ENCODE measurements at places on chromosomes 1 and 21.

- no peak for DNase-seq
Observed at GRCh38 chr1:187509091-187509490, 680.3 kb downstream of the PLA2G4A start.

DNA sequence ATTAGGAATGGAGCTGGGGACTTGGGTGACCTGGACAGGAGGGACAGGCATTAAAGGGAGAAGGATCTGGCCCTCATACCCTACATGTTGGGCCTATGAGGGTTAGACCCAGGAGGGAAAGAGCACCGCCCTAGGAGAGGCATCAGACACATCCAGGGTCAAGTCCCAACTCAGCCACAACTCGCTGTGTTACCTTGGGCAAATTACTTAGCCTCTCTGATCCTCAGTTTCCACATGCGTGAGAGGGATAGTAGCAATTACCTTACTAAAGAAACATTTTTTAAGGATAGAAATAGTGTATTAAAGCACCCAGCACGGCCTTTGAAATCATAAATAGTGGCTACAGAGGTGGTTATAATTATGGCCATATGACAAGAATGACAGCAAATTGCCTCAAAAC, 20.1 kb upstream of the SELENON start:
- DNase-seq, result no peak

DNA sequence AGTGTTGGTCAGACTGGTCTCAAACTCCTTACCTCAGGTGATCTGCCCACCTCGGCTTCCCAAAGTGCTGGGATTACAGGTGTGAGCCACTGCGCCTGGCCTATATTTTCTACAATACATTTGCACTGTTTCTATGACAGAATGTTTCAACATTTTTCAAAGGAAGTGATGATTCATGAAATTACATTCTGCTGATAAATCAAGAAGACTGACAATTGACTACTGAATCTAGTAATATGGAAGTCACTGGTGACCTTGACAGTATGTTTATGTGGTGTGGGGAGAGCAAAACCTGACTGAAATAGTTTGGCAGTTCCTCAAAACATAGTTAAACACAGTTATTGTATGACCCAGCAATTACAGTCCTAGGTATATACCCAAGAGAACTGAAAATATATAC, 18.1 kb downstream of the LRIF1 start:
- DNase-seq, result no peak

DNA sequence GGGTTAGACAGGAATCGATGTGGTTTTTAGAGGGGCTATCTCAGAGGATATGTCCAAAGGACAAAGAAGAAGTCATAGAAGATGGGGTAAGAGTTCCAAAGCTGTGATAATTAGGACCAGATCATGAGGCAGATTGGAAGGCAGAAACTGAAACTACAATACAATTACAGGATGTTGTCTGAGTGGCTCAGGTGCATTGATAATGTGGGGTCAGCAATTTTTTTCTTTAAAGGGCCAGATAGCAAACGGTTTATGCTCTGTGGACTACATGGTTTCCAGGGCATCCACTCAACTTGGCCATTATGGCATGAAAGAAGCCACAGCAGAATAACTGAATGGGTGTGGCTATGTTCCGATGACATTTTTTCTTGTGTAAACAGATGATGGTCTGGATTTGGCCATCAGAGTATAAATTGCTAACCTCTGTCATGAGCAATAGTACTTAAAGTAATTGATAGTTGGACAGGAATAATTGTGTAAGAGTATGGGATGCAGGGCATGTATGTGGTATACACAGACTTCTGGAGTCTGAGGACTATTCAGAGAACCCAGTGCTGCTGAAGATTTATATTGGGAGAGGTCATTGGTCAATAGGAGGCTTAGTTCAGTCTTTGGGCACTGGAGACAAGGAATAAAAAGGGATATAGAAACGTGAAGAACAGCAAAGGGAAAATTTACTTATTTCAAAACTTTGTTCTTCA, 198.4 kb upstream of the ADGRL4 start:
- no peak for DNase-seq

DNA sequence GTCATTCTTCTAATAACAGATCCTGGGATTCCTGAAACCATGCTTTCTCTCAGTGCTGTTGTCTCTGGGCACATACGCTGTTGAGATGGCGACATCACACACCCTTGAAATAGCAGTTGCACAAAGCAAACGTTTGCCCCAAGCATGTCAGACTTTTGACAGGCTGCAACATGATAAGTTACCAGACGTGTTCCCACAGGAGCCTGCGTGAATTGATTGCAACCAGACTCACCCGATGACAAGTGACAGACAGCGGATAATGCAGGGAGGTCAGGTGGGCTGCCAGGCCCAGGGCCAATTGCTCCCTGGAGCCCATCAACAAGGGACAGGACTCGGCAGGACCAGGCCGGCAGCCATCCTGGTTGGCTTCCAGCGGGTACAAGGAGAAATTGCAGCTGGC, 310.9 kb downstream of the SIPA1L2 start:
- DNase-seq, result no peak

DNA sequence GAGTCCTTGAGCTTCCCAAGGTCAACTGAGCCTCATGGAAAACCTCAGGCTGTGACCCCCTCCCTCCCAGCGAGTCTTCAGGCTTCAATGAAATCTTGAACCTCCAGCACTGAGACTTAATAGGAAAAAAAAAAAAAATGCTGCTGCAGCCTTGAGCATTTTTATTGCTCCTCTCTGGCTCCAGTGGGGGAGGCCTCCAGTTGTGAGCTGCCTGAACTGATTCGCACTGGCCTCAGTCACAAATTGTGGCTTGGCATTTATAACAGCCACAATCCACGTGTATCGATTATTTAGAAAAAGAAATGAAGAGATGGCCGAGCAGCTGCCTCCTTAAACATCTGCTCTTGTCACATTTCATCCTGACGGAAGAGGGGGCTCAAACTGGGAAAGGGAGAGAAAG, 173.0 kb downstream of the PRDM2 start:
- no peak for DNase-seq

DNA sequence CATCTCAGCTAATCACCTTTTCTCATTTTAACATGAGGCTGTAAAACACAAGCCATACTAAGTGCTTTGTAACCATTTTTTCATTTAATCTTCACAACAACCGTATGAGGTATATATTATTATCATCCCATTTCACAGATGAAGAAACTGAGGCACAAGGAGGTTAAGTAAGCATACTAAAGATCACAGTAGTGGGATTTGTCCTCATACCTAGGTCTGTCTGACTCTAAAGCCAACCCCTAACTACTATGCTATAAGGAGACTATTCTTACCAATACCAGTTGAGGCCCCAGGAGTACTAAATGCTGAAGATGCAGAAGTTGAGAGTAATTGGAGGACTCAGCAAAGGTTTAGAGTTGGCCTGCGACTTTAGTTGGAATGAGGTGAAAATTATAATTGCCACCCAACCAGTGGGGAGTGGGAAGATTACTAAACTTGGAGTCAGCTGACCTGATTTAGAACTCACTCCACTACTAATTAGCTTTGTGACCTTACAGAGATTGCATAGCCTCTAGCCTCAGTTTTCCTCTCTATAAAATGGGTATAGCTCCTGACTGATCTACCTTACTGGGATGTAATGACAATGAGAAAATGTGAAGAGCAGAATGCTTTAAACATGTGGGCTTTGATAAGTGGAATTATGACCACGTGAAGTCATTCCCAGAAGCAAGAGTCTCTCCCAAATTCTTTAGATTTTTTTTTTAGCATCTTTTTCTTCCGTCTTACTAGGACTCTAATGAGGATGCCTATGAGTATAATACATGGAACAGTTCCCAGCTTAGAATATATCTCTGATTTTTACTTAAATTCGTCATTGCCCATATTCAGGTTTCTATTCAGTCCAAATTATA, 85.8 kb upstream of the IPO9 start:
- no peak for DNase-seq

DNA sequence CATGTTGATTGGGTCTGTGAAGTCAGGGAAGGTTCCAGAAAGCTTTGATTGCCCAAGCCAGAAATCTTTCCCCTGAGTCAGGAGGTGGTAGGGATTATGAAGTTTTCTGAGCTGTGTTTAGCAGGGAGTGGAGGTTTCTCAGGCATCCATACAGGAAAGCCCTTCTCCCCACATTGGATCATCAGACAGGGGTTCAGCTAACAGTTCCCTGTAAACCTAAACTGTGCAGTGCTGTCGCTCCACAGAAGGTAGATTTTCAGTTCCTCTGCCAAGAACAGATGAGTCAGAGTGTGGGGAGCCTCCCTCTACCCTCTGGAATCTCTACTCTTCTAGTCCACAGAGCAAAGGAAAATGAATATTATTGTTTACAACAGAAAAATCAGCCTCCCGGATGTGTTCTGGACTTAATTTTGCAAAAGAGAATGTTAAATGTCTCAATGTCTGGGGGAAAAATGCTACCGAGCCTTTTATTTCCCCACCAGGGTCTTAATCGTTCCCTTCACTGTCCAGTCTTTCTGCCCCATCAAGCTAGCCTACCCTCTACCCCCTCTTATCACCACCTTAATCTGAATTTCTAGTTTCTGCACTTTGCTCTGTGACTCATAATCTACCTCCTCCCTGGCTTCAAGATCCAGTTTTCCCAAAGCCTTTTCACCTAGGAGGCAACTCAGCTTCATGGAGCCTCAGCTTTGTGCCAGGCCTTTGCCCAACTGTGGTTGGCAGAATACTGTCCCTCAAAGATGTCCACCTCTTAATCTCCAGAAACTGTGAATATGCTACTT, 355.6 kb downstream of the PRDM2 start:
- no peak for DNase-seq

- no peak for DNase-seq
Observed at GRCh38 chr1:25711555-25712298, 88.3 kb upstream of the SELENON start.

DNA sequence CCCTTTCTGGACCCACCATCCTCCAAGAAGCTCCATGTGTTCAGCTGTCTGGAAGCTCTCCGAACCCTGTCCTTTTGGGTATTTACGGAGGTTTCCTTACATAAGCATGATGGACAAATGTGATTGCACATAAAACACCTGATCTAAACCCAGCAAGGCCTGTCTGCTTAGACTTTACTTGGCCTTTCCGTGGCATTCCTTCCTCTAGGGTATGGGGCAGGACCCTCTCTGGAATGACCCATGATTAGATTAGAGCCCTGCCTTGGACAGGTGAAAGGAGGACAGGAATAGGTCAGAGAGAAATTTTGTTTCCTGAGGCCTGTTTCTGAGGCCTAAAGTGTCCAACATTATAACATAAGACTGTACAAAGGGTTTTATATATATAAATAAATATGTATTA, 16.9 kb downstream of the PTPRU start:
- DNase-seq, result no peak

DNA sequence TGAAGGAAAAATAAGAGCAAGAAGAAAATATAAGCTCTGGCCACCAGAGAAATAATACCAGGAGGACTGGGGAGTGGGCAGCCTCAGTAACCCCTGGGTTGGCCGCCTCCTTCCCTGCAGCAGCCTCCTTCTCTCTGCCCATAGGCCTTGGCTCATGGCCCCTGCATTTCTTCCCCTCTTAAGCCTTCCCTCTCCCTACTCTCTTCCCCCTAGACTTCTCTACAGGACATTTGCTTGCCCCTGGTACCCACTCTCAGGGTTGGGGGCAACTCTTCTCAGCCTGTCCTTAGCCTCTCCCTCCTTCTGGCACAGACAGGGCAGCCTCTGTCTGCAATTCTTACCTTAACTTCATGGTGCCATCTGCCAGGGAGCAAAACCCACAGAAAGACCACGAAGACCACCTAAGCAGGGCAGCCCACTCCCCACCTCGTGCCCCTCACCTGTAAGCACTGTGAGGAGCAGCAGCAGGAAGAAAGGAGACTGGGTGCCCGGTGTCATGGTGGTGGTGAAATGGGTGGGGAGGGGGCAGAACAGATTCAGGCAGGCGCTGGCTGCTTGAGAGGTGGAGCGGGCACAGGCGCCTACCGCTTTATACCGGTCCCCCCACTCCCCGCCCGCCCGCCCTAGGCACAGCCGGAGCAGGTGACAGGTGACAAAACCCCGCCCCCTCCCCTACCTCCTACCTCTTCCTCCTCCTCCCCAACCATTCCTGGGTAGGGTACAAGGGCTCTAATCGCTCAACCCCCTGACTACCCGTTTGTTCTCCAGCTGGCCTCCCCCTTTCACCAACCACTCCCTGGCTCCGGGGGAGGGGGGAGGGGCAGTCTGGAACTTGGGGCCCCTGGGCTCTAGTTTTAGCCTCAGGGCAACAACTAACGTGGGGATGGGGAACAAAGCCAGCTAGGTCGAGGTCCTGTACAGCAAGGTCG, 15.1 kb downstream of the THBS3 start:
- DNase-seq, result no peak

DNA sequence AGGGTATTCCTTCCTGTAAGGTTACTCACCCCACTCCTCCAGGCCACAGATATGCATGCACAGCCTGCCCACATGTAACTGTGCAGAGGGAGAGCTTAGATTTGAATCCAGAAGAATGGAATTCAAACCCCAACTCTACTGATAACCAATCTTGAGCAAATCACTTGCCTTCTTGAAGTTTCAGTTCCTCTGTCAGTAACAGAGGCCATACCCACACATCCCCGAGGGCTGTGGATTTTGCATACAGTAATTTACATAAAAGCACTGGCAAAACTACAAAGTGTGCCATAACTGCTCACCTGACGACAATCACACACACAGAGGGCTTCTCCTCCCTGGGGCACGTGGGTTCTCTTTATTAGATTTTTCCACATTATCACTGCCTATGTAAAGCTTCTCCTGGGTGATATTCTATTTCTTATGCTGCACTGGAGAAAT, 18.6 kb downstream of the CD247 start:
- DNase-seq, result no peak

GRCh38 chr21:28444111-28444510, 548.6 kb downstream of the LTN1 start:
- DNase-seq, result no peak

- no peak for DNase-seq
Observed at GRCh38 chr1:161491472-161491871, 13.8 kb upstream of the FCGR2A start.

GRCh38 chr1:173206816-173207568, at the start of gene TNFSF4:
Gene TNFSF4, minus strand, starts transcription at chr1:173207331. Its CDS starts 155 bp downstream, at chr1:173207176.
- no peak for DNase-seq

GRCh38 chr1:219629296-219629880, 16.5 kb upstream of the ZC3H11B start:
- no peak for DNase-seq

GRCh38 chr1:161038523-161039153, at the start of gene TSTD1:
Gene TSTD1, minus strand, starts transcription at chr1:161038964. Its CDS starts 75 bp downstream, at chr1:161038889.
- peak; percentile 30 for DNase-seq

DNA sequence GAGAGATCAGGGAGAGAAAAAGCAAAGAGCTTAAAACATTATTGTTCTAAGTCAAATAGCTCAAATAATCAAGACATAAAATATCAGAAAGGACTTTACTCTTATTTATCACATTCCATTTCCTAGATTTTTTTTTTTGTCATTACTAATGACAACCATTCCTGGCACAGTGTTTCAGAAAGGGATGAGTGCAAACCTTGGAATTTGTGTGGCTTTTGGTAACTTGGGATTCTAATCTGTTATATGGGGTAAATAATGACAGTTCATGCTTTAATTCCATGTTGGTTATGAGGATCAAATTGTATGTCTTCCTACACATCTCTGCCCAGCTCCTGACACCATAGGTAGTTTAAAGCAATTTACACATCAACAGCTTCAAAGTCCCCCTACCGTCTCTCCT, 358.4 kb upstream of the ADGRL4 start:
- DNase-seq, result no peak

All from NCI-H2081 treated with DMSO at 0.1 percent for 48 hours (cell line).